Activated CD4-positive, alpha-beta T cell treated with anti-CD3 and anti-CD28 coated beads, Interleukin-2, amount 50 U/mL, for 48 hours (primary cell): ENCODE measurements at places on chromosomes 16 and 17.

GRCh38 chr16:8099586-8099985, 490.7 kb downstream of the TMEM114 start:
- no peak for DNase-seq

DNA sequence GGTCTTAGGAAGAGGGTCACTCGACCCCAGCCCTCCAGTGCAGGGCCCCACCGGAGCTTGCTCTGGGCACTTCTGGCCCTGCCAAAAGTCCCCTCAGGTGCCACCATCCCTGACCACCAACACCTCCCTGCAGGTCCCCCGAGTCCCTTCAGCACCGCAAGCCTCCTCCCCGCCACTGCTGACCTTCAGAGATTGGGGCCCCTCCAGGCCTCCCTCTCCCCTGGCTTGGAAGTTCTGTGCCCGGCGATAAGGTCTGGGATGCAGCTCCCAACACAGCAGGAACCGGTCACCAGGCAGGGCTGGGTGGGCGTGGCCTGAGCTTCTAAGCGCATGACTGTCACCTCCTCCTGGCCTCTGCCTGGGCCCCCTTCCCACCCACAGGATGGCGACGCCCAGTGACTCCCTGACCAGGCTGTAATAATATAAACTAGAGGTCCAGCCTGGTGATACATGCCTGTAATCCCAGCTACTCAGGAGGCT, 11.2 kb downstream of the PIEZO1 start:
- DNase-seq: no peak

- peak; percentile 44 for DNase-seq
These were observed 500 bp downstream of the COX6A2 start for GRCh38 chr16:31427441-31428278.

DNA sequence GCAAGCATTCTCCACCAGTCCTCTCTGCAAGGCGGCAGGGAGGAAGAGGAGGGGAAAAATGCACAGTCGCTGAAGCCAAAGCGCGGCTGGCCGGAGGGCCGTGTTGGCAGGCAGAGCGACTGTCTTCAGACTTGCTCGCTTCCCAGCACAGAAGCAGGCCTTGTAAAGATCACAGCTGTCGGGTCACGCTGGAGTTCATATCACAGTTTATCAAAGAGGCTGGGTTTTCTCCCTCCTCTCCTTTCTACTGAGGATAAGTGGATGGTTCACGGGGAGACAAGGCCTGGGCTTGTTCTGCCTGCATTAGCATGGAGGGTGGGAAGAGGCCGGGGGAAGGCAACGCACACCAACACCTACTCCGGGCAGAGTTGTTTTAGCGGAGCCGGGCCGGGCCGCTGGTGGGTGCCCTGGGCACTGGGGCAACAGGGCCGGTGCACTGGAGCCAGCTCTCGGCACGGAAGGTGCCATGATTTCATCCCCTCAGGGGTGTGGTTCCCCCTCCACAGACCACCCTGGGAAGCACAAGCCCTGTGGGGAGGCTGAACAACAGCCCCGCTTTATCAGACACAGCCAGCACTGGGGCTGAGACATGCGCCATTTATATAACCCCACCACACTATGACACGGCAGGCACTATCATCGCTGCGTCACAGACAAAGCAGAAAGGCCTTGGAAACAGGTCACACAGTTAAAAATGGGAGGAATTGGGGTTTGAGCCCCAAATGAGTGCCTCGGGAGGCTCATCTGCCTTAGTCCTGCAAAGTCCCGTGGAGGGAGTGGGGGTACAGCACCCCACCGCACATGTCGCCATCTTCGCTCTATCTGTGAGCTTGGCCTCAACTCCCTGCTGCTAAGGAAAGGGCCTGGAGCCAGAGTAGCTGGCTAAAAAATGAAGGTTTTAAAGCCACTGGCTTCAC, 40.3 kb upstream of the MTSS2 start:
- no peak for DNase-seq

GRCh38 chr17:45425984-45426413, 6.7 kb downstream of the ARHGAP27 start:
- DNase-seq: no peak

GRCh38 chr17:74082886-74083285, 120.6 kb upstream of the RPL38 start:
- no peak for DNase-seq

GRCh38 chr17:71703701-71704100, 417.1 kb upstream of the SOX9 start:
- no peak for DNase-seq

- DNase-seq: no peak
These were observed 74.8 kb downstream of the XYLT1 start for GRCh38 chr16:17395849-17396480.

DNA sequence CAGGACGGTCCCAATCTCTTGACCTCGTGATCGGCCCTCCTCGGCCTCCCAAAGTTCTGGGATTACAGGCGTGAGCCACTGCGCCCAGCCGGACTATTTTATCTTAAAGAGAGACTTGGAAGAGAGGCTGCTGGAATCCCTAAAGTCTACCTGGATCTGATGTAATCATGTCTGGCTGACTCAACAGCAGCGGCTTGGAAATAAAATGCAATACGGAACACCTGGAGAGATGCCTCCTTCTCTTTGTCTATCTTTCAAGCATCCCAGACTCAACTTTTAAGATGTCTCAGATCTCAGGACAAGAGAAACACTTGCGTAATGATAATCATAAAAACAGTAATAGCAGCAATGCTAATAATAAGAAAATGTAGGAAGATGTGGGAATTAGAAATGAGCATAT, 95.6 kb downstream of the CDH8 start:
- DNase-seq: no peak

GRCh38 chr16:87784812-87785211, 19.0 kb upstream of the KLHDC4 start:
- DNase-seq: no peak

GRCh38 chr16:15485175-15485574, 50.8 kb downstream of the BMERB1 start:
- no peak for DNase-seq

GRCh38 chr16:79838496-79839259, 238.1 kb upstream of the MAF start:
- DNase-seq: no peak

- no peak for DNase-seq
These were observed 188.0 kb downstream of the NTN1 start for GRCh38 chr17:9209347-9209746.

GRCh38 chr16:88633684-88634140, 4.7 kb upstream of the IL17C start:
- DNase-seq: peak; percentile 73

GRCh38 chr16:23195366-23195978, 12.9 kb downstream of the SCNN1G start:
- DNase-seq: no peak

DNA sequence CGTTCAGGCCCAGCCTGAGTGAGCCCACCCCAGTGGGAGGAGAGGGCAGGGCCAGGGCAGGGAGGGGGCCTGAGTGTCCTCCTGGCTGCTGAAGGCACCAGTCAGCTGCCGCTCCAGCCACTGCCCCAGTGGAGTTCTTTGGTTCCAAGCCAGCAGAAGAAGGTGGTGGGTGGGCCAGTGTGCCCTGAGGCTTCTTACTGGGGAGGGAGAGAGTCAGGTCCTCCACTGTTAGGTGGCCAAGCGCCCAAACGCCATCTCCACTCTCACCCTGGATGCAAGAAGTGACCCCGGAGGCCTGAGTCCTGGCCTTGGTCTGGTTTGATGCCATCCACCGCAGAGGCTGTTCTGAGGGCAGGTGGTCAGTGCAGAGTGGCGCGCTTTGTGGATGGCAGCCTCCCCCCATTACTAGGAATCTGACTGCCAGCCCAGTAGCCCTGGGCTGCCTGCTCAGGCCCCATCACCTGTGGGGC, 2.2 kb downstream of the RNF213 start:
- no peak for DNase-seq

DNA sequence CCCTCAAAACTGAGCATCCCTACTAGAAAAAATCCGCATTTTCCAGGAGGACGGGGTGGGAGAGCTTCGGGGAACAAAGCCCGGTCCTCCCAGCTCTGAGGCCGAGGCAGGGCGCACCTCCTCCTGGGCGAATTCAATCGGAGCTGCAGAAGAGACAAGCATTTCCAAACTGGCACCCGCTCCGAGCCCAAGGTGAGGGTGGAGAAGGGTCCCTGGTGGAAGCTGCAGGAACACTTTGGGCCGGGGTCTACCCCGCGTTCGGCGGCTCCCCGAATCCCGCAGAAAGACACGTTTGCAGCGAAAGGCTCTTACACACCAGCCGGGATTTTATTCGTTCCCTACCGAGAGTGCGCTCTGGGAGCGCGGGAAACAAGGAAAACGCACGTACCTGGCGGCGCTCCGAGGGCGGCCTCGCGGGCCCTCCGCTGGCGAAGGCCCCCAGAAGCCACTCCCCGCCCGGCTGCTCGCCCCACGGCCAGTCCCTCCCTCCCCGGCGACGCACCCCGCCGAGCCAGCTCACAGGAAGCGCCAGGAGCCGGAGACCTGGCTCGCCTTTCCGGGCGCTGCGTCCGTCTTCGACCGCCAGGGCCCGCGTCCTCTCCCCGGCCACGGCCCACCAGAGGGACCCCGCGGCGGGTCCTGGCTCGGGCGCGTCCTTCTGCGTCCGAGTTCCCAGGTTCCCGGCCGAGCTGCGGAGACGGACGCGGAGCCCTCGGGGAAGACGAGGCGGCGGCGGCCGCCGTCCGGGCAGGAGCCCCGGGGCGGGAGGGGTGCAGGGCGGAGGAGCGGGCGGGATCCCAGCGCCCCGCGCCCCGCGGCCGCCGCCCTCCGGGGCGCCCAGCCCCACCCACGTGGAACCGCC, 49.8 kb upstream of the BAHCC1 start:
- DNase-seq: peak; percentile 65

DNA sequence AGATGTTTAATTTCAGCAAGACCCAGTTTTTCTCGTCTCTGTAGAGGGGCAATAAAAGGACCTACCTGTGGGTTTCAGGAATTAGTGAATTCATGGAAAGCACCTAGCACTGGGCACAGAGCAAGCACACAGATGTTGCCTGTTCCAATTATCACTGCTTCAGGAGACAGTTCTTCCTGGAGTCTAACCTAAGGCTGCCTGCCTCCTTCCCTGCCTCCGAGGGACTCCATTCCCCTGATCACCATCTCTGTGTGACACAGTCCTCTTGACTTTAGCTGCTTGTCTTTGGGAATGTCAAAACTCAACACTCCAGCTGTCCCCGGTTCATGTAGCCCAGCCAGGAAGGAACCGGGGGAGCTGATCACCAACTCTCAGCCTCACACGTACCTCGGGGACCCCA, 474.9 kb downstream of the SLC39A11 start:
- no peak for DNase-seq

DNA sequence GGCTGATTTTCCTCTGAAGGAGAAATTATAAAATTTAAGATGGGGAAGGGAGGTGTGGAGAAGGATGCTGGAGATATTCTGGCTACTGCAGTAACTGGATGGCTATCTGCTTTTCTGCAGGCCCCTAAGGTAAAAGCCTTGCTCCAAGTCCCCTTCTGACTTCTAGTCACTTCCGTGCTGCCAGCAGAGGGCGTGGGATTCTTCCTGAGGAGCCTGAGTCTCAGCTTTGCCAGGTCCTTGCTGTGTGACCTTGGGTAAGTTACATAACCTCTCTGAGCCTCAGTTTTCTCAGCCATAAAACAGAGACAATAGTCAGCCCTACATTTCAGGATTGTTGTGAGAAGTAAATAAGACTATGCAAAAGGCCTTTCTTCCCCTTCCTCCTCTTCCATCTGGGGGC, 24.3 kb upstream of the TMEM220 start:
- peak; percentile 42 for DNase-seq

GRCh38 chr16:57297856-57298255, 13.4 kb upstream of the PLLP start:
- peak; percentile 38 for DNase-seq

DNA sequence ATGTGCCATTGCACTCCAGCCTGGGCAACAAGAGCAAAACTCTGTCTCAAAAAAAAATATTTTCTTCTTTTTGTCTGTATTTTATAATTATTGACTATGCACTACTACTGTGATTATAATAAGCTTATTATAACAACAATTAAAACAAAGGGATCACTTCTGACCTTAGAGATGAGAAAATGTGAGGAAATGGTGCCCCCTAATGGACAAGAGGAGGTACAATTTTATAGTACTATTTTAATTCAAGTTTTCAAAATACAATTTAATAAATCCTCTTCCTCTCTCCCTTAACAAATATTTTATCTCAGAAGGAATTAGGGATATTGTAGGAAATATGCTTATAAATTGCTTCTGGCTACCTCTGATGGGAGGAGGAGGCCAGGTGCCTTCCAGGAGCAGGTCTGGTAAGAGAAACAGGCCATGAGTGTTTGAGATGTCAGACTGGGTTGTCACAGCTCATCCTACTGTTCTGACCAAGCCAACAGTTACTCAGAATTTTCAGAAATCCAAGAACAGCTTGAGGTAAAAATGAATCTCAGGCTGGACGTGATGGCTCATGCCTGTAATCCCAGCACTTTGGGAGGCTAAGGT, 14.0 kb downstream of the VPS53 start:
- DNase-seq: no peak

DNA sequence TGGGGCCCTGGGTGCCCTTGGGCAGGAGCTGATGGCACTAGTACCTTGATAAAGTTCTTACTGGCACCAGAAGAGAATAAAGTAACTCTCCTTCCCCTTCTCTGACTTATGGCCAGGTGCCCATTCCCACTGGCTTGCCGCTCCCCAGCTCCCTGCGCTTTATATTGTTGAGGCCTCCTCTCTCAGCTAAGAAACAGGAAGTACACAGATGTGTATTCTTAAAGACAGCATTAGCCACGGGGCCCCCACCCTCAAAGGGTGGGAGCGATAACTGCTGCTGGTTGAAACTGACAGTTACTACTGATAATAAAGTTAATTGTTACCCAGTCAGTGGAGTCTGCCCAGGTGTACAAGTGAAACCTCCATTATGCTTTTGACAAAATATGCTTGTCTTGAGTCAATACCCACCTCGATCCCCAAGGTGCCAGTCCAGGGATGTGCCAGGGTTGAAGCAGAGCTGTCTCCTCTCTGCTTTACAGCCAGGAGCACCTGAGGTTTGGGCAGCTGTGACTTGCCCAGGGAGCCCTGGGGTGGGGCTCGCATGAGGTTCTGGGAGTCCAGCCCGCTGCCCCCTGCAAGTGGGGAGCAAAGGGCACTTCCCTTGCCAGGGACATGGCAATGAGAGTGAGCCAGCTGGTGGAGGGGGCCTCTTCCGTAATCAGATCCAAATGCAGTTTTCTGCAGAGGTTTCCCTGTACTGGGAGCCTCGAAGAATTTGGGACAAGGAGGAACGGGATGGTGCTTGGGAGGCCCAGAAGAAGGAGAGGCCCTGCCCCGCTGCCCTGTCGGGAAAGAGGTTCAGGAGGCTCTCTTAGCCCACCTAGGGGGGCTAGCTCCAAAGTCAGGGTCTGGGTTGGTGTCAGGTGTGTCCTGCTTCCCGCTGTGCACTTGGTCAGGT, 5.4 kb upstream of the CLDN9 start:
- no peak for DNase-seq

DNA sequence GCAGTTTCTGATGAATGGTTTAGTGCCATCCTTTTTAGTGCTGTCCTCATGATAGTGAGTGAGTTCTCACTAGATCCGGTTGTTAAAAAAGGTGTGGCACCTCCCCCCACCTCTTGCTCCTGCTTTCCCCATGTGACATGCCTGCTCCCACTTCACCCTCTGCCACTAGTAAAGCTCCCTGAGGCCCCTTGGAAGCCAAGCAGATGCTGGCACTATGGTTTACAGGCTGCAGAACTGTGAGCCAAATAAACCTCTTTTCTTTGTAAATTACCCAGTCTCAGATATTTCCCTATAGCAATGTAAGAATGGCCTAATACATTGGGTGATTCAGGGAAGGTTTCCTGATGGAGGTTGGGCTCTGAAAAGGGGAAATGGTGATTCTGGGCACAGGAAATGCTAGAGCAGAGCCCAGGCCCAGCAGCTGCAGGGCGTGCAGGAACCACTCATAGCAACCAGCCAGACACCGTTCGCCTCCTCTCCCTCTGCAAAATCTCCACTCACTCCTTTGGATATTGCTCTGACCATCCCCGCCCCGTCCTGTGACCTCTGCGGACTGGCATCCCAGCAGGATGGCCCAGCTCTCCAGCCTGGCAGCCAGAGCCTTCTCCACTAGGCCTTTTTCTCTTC, 2.6 kb upstream of the ADORA2B start:
- no peak for DNase-seq
